ENCODE measurements at places on chromosomes 11 and 22.

GRCh38 chr22:26642465-26643417 lies 14.6 kb upstream of the MIAT start:
- H3K27me3 ChIP-seq = peaks cover 6% of the 10 kb centered on the region
- H3K4me1 ChIP-seq = peaks cover 32% of the 10 kb centered on the region
- no peak overlapping the region for H3K4me3 ChIP-seq

GRCh38 chr22:19605508-19606331 lies 81.5 kb upstream of the CLDN5 start:
- DNase-seq = no peak
- H3K4me3 ChIP-seq = no peak overlapping the region
- H3K27me3 ChIP-seq = peaks cover 22% of the 10 kb centered on the region
- no peaks in the 10 kb centered on the region for H3K36me3 ChIP-seq
- peaks cover 3% of the 10 kb centered on the region for H3K4me1 ChIP-seq
- H3K27ac ChIP-seq = no peak overlapping the region

DNA sequence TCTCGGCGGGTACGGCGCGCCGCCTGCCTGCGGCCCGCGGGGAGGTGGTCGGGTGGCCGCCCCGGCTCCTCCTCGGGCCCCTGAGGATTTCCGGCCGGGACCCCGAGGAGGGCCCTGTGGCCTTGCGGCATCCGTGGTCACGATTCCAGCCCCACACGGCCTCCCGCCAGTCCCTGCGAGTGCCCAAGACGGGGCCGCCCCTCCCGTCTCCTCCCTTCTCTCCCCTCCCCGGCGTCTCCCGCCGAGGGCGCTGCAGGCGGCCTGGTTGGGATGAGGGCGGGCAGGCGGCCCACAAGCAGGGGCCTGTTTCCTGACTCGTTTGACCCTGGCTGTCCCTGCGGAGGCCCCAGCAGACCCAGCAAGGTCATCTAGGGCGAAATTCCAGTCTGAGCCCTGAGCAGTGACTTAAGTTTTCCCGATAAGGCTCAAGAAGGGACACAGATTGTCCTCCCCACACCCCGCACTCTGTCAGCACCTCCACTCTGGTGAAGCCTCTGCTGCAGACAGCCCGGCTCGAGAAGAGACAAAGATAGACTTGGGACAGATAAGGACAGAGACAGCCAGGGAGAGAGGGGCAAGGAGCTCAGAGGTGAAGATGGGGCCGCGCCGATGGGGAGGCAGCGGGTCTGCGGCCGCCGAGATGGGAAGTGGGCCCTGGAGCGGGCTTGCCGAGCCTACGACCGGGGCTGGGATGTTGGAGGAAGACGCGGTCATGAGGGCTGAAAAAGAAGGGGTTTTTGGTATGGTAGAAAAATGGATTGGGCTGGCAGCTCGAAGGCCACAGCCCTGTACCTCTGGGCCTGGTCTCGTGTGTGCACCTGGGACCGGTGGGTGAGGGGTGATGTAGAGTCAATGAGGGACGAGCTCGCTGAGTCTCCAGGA lies 95.0 kb downstream of the SWAP70 start:
- H3K27ac ChIP-seq = peak overlapping the region; percentile 98
- peak overlapping the region; percentile 87 for H3K4me3 ChIP-seq
- DNase-seq = peak; percentile 65
- H3K27me3 ChIP-seq = no peaks in the 10 kb centered on the region

- DNase-seq = no peak
- H3K36me3 ChIP-seq = peaks cover 47% of the 10 kb centered on the region
- no peaks in the 10 kb centered on the region for H3K27me3 ChIP-seq
- no peak overlapping the region for H3K4me3 ChIP-seq
These were observed 49.2 kb upstream of the RAPSN start for GRCh38 chr11:47498149-47498548.
